Left renal pelvis (tissue), 4 donors: ENCODE measurements at places on chromosomes 4 and X. TPM values are rescaled to one million over a fixed set of nuclear protein-coding genes. Genes with fewer than 3 reads are reported as not detected.

Gene SASH3
- 2.3 TPM for polyA plus RNA-seq

Gene PWWP3B
- polyA plus RNA-seq, result 3.6 TPM

Gene IL13RA1
- 59.4 TPM for polyA plus RNA-seq

Gene XG
- 0.15 TPM for polyA plus RNA-seq

Gene CLNK
- polyA plus RNA-seq, result 0.52 TPM
